ENCODE measurements at places on chromosomes 2 and 18.

- no peak for DNase-seq
These were observed 2.4 kb upstream of the FSIP2 start for GRCh38 chr2:185736210-185736609.

- no peak for DNase-seq
These were observed 215.2 kb downstream of the VAPA start for GRCh38 chr18:10128921-10129501.

GRCh38 chr2:174080672-174081121, 115.5 kb upstream of the SP3 start:
- no peak for DNase-seq

DNA sequence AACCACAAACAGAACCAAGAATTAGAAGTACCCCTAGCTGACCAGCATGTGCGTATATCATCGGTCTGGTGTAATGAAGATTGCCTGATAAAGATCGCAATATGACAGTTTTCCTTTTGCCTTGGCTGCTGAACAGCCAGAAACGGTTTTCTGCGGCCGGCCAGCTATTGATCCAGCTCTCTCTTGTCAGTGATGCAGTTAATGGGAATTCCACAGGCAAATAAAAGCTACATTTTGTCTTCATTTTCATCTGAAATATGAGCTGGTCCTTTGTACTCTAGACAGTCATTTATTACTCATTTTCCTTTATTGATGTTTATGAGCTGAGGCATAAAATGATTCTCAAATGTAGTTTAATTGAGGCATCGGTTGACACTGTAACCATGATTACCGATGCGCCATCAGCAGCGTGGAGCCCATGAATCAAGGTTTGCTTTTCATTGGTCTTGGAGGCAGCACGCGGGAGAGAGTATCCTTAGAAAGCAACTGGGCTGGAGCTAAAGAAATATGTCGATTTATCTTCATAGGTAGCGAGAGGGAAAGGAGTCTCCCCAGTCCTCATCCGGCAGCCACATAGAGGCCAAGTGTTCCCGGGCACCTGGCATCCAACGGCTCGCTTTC, 535.2 kb downstream of the GALR1 start:
- no peak for DNase-seq

DNA sequence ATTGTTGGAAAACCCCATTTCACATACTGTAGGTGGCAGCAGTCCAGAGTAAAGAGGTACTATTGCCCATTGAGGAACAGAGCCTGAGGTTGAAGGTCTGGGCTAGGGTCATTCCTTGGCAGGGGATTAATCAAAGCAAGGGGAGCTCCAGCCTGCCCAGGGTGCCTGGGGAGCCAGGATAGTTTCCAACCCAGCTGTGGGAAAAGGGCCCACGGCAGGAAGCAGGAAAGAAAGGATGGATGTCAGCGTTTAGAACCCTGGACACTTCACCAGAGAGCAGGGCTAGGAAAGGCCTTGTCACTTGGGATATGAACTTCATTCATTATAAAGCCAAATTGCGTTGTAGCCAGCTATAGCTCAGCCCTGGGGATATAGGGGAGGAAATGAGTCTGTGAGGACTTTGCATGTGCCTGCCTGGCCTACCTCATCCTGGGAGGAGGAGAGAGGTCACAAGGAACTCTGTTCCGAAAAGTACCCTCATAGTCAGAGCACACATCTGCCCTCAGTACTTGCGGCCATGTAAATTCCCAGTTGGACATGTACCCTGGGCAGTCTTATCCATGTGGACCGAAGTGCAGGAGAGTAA, 140.2 kb upstream of the COPS8 start:
- DNase-seq = no peak

DNA sequence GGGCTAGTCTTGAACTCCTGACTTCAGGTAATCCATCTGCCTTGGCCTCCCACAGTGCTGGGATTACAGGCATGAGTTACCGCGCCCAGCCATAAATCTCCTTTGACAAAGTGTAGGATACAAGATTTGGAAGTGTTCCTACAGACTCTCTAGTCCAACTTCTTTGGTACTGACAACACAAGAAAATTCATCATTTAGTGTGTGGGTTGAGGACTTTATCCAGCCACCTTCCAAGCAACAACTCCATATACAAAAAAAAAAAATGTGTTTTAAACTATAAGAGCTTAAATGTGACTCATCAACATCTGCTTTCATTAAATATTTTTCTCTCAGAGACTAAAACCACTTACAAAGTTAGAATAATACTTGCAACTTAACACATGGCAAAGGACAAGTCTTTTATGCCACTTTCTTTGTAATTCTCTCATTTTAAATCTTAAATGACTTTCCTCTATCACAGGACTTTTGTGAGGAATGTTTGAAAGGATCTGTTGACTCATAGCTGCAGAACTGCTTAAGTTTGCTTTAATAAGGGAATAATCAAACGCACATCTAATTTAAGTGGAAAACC, 46.2 kb upstream of the ITGAV start:
- DNase-seq = no peak

DNA sequence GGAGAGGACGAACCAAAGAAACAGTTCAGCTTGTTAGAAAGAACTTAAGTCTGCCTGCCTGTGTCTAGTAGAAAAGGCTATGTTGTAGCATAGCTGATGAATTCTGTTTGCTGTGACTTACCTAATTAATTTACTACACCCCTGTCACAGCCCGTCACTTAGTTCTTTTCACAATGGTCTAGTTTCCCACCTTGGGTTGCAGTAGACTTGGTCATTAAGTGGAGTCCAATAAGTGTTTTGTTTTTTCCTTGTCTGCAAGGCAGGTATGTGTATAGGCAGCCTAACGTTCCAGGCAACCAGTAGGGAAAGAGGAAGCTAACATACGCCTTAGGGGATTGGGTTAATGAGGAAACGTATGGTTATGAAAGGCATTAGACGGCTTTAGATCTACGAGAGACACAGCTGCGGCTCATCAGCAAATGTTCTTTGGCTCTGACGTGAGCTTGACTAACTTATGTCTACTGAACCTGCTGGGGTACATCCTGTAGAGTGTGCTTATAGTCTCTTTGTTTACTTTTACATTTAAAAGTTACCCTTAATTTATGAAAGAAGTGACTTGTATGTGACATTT, 180.1 kb downstream of the PRPF40A start:
- DNase-seq = no peak

DNA sequence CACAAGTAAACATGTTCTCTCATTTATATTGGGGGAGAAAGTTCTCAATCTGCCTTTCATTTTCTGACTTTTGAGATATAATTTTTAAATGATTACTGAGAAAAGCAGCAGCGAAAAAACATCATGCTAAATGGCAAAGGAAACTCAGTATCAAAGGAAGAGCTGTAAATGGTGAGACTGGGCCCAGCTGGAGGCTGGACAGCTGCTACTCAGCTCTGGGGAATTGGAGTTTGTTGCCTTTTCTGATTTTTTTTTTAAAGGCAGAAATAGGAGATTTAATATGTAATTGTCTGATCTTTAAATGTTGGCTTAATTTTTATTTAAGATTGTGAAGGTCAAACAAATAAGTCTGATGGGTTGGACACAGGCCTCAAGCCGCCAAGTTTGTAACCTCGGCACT, 137.1 kb upstream of the TACR1 start:
- DNase-seq = no peak

DNA sequence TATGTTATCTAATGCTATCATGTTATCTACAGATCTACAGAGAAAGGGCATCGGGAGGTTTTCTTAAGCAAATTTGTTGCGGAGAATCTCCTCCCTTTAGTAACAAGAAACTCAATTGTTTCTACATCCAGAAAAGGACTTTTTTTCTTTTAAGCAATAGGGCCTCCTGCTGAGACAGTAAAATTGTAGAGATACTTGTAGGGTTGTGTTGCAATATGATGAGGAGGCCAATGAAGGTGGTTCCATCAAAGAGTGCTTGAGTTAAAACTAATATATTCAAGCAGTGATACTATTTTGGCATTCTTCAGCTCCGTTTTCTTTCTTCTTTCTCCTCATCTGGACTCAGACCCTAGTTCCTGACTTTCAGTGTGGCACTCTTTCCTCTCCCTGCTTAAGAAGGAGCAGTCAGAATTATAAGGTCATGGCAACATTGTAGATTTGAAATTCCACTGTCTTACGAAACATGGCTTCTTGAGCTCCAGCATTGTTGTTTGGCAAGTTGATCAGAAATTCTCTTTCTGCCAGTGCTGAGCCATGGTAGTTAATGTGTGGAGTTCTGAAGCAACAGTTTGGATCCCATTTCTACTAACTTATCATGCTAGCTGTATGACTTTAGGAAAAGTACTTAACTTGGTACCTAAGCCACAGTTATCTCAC, 202.0 kb upstream of the SLC14A2 start:
- no peak for DNase-seq

DNA sequence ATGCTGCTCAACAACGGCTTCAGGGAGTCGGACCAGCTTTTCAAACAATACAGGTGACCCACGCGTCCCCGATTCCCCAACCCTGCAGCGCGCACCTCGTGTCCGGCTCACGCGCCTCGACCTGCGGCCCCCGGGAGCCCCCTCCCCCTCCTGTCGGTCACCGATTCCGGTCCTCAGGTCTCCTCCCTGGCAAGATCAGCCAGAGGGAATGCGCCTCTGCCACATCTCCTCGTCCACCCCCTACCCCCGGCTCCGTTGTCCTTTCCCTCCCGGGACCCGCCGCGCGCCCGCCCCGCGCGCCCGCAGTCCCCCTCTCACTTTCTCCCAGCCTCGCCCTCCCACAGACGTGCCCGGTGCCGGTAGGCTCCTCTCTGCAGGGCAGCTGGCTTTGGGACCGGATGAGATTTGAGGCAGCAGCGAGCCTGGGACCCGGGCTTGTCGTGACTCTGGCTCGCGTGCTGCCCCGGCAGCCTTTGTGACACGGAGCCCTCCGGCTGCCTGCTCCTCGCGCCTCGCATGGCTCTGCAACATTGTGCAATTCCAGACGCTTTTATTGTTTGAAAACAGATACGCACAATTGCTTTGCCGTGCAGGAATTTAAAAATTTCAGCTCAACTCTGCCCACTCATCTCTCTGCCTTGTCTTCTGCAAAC, 558 bp downstream of the TTC39C start:
- peak; percentile 28 for DNase-seq

DNA sequence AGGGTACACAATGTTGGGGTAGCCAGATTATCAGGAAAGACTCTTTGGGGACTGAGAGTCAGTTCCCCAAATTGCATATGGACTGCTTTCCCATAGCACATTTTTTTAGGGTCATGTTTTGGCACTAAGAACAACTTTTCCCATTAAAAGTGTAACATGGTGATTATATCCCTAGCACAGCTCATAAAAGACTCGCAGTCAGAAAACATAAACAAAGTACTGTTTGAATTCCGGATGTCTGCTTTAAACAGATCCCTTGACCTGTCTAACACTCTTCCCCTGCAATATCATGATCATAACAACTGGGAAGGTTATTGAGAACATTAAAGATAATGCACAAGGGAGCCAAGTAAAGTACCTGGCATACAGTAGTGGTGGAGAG, 262.2 kb downstream of the ASXL3 start:
- no peak for DNase-seq

DNA sequence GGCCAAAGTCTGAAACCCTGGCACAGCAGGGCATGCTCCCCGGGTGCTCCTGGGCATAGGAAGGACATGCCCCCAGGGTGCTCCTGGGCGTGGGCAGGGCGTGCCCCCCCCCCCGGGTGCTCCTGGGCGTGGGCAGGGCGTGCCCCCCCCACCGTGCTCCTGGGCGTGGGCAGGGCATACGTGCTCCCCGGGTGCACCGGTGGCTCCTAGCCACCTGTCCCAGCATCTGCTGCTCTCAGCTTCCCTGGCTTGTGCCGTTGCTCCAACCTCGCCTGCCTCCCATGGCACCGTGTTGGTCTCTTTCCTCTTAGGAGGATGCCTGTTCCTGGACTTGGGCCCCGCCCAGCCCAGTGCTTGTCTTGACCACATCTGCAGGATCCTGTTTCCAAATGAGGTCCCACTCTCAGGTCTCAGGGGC, 95.6 kb upstream of the CTDP1 start:
- DNase-seq = no peak

DNA sequence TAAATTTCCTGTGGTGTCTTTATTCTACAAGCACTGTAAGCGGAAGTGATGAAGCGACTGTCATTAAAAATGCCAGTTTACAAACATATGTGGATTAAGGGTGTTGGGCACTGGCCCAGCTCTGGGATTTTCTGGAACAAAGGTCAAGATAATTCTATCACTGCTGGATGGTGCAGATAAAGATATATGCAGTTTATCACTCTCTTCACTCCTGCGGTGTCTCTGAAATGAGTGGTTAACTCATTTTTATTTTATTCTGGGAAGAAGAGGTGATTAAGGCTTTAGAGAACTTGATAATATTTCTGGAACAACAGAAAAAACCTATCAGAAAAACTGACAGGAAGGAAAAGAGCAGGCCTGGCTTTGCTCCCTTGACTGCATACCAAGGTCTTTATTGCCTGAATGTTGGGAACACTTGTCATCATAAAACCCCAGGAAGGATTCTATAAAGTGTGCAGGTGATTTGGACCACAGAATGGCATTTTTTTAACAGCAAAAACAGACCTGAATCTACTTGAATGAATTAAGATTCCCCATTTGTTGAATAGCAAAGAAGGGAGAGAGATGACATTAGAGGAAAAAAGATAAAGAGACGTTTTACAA, 32.4 kb downstream of the ABCB11 start:
- no peak for DNase-seq

GRCh38 chr2:149617476-149617875, 29.9 kb upstream of the MMADHC start:
- DNase-seq = no peak
